Stimulated activated CD8-positive, alpha-beta memory T cell treated with anti-CD3 and anti-CD28 coated beads, Interleukin-15, amount 100 ng/mL, for 24 hours (primary cell): ENCODE measurements at places on chromosomes 7 and 10.

- DNase-seq = no peak
Observed at GRCh38 chr10:14616955-14617730, 157.6 kb downstream of the FAM107B start.

- DNase-seq = no peak
Observed at GRCh38 chr10:104123397-104123796, 1.4 kb downstream of the SFR1 start.

DNA sequence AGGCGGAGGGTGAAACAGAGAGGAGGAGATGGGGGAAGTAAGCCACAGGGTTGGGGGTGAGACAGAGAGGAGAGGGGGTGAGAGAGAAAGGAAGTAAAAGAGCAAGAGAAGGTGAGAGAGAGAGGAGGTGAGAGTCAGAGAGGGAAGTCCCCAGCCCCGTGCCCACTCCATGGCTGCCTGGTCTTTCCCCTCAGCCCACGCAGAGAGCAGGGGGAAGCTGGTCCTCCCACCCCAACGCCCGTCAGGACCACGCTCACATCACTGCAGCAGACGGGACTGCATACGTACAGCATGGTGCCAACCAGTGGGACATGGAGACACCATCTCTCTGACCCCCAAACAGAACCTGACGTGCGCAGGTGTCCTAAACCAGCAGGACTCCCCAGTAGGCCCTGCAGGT lies 12.1 kb upstream of the PDGFA start:
- no peak for DNase-seq

GRCh38 chr10:124990671-124991625 lies 49.0 kb downstream of the ZRANB1 start:
- DNase-seq = no peak

DNA sequence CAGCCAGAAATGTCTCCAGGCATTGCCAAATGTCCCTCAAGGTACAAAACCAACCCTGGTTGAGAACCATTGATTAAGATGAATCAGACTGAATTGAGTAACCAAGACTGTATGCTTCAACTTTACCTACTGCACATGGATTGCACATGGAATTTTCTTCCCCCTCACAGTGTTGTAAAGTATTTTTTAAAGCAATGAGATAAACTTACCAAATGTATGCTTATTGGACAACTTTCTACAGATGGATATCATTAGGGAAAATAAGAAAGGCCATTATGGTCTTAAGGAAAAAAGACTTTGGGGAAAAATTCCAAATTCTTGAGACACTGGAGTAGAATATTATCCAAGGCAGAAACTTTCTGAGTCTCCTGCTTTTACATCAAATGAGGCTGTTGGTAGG lies 20.9 kb upstream of the MTPN start:
- DNase-seq = no peak
